ENCODE measurements at places on chromosomes 2 and 18.

- DNase-seq: no peak
Observed at GRCh38 chr2:17911491-17912260, 33.2 kb downstream of the KCNS3 start.

DNA sequence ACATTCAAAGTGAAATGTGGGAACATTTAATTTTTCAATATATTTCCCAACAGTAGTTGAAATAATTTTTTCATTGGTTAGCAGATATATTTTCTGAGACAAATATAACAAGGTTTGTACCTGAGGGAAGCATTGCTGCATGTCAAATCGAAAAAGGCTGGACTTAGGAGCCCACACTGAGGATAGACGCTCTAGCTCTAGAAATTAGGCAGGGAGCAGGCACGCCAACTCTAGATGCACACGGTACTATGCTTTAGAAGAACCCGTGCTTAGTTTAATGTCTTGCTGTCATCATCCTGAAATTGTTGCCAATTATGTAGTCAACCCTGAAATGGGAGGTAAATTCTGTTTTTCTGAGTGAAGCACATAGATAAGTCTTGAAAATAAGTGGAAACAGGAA, 731.1 kb upstream of the ZNF804A start:
- DNase-seq: no peak

- no peak for DNase-seq
Observed at GRCh38 chr2:88070055-88070454, 2.4 kb downstream of the SMYD1 start.

DNA sequence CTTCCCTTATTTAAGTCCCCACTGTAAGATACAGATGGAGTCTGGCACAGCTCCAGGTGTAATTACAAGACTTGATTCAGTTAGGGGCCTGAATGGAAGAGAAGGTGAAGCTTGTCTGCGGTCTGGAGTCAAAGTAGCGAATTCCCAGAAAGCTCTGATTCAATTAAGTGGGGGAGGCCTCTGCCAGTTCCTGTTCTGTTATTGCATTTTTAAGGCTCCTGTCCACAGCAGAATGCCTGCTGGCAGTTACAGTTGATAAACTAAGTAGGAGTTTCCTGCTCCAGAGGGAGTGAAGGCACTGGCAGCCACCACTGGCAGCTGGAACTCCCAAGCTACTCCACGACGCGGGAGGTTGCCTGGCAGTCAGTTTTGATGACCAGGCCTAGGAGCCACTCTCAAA, 181.1 kb downstream of the SOCS6 start:
- no peak for DNase-seq

- DNase-seq: no peak
Observed at GRCh38 chr2:190858817-190859216, 21.8 kb upstream of the GLS start.

- no peak for DNase-seq
Observed at GRCh38 chr18:55085557-55086285, 126.5 kb upstream of the CCDC68 start.

DNA sequence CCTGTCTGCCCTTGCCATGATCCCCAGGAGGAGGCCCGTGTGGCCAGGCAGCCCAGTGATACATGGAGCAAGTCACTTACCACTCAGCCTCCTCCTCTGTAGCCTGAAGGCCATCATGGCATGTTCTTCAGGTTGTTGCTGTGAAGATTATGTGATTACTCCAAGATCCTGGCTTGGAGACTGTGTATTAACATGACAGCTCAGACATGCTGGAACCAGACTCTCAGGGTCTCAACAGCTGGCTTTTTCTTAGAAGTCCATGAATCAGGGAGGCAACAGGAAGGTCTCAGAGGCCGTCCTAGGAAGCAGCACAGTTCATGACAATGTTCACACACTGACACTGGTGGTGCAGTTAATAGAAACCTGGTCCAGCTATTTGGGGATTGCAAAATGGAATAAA, 158.6 kb upstream of the TWIST2 start:
- DNase-seq: no peak

- no peak for DNase-seq
Observed at GRCh38 chr2:209818939-209819338, 47.3 kb downstream of the UNC80 start.

DNA sequence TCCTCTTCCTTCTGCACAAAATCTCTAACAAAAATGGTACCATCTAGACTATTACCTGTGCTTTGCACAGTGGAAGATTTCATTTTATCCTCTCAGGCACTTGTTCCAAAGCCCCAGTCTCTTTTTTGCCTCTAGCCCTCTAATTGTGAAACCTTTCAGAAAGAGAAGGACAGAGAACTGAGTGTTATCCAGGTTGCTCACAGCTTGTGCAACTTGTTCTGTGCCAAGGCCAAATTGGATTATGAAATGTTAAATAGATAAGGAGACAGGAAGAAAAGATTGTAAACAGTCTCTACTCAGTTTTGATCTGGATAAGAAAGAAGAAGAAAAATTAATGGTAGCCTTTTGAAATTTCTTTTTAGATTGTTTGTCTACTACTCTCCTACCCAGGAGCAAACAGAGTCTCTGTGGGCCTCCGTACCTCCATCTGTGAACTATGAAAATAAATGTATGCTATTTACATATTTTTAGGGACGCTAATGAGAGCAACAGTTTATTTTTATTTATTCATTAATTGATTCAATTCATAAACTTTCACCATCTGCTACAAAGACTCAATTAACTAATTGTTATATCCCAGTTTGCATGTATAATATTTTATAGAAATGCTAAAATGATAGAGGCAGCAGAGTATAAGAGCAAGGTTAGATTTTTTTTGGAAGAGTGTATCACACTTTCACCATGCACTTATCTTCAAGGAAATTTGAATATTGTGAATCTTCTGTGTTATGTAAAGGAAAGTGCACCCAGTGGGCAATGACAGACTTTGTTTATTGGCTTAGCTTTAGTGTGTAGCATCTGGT, 339.0 kb upstream of the ETAA1 start:
- DNase-seq: no peak
